Head of caudate nucleus (tissue), 42 donors: ENCODE measurements at places on chromosomes 11 and 22.

GRCh38 chr11:565921-566509 lies 5.2 kb downstream of the RASSF7 start:
- no peak for DNase-seq

DNA sequence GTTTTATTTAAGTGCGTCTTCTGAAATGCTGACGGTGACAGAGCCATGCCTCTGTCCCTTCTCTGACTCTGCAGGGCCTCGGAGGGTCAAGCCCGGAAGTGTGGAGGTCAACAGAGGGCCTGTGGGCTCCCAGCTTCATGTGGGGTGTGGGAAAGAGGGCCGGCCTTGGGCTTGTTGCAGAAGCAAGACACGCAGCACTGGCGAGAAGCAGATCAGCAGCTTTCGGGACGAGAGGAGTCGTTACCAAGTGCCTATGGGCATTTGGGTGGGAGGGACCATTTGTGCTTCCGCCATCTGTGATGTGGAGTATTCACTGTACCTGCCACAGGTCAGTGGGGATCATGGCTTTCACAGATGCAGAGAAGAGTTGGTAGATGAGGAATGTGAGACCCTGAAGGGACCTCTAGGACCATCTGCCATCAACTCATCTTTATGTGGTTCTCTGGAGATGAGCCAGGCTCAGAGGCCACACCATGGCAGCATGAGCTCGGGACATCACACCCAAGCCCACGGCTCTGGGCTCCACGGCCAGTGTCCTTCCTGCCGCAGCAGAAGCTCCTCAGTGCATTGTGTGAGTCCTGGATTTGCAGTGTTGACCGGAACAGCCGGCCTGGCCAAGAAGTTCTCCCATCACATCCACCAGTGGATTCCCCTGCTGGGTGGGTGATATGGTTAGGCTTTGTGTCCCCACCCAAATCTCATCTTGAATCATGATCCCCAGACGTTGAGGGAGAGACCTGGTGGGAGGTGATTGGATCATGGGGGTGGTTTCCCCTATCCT lies 590.7 kb downstream of the TBC1D22A start:
- no peak for DNase-seq

DNA sequence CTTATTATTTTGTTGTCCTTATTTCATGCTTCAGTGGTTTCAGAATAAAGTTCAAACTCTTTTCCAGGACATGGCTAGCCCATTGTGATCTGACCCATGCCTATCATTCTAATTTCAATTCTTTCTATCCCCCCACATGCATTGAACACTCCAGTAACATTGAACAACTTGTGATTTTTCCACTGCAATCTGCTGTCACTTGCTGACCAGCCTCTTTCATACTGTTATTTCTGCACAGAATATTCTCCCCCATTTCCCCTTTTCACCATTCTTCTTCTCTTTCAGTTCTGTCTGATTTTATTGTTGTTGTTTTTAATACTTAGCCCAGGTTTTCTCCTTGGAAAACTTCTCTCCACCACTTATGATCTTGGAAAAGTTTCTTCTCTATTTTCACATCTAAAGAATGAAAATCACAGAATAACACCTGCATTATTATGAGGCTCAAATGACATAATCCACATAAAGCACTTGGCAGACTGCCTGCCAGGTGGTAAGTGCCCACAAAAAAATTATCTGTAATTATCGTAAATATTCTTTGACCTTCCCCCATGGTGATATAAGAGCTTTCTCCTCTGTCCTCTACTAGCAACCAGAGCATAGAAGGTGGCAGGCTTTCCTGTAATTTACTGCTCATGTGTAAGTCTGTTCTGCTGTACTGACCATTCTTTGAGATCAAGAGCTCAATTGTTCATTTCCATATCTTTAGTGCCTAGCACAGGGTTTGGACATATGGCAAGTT lies 51.9 kb upstream of the EED start:
- no peak for DNase-seq

DNA sequence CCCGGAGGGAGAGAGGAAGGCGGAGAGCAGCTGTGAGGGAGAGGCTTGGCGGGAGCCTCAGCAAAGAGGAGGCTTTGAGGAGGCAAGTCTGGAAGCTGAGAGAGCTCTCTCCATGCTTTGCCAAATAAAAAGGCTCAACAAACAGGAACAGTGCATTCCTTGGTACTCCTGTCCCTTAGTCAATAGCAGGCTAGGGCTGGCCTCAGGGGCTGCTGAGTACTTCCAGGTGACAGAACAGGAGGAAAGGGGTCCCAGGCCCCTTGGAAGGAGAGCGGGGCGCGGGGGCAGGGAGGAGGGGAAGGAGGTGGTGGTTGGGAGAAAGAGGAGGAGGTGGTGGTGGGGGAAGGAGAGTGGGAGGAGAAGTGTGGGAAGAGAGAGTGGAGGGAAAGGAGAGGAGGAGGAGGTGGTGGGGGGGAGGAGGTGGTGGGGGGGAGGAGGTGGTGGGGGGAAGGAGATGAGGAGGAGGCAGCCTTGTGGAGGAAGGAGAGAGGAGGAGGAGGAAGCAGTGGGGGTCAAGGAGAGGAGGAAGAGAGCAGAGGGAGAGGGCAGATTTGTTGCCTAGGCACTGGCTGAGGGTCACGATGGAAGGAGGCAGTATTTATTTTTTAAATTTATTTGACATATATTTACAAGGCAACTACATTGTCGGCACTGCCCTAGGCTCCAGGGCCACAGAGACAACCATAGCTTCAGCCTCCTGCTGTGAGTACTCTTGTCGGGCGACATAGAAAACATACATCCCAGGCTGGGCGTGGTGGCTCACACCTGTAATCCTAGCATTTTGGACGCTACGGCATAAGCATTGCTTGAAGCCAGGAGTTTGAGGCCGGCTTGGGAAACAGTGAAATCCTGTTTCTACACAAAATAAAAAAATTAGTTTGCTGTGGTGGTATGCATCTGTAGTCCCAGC lies 74.2 kb upstream of the ZBED5 start:
- peak; percentile 26 for DNase-seq

DNA sequence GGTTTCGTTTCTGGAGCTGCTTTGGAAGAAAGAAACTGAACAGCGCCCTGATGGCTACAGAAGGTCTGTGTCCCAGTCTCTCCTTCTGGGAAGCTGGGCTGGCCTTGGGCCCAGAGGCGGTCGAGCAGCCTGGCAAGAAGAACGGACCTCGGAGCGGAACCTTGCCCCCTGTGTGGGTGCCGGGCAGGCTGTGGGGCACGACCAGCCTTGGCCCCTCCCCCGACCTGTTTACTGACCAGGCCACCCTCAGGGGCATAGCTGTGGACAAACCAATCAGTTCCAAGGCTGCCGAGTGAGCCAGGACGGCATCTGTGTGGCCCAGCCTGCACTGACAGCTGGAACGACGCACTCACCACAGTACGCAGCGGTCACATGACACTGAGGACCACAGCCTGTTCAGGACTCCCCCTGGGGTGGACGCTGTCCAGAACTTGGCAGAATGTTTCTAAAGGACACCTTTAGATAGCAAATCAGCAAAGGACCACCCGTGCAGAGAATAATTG lies 7.2 kb downstream of the PIM3 start:
- DNase-seq: peak; percentile 60

DNA sequence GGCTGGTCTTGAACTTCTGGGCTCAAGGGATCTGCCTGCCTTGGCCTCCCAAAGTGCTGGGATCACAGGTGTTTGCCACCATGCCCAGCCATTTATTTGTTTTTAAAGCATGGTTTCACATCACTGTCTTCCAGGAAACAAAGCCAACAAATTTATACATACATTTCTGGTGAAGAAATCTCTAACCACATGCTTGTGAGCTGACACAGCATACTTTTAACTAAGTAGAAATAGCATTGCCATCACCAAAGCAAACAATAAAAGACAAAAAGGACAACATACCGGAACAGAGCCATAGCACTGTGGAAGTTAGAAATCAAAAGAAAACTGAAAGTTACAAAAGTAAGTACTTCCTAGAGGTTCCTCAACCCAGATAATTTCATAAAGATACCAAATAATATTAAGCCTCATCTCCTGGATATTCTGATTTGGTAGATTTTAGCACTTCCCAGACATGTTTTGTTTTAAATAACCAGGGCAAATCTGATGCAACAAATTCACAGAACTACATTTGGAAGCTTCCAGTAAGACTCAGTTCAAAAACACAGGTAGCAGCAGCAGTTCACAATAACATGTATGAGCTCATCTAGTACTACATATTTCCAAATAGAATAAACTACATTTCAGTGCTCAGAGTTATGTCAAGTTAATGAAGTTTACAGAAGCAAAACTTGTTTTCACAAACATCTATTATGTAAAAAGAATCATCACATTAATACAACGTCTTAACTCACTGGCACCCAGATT lies 70.6 kb downstream of the RRAS2 start:
- no peak for DNase-seq

DNA sequence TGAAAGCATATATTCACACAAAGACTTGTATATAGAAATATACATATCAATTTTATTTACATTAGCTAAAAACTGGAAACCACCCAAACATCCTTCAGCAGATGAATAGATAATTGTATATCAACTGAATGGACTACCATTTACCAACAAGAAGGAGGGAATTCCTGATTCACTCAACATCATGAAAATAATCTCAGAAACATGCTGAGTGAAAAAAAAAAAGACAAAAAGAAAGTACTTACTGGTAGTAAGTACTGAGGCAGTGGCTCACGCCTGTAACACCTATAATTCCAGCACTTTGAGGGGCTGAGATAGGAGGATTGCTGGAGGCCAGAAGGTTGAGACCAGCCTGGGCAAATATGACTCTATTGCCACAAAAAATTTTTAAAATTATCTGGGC lies 7.4 kb upstream of the IPO7 start:
- DNase-seq: no peak

DNA sequence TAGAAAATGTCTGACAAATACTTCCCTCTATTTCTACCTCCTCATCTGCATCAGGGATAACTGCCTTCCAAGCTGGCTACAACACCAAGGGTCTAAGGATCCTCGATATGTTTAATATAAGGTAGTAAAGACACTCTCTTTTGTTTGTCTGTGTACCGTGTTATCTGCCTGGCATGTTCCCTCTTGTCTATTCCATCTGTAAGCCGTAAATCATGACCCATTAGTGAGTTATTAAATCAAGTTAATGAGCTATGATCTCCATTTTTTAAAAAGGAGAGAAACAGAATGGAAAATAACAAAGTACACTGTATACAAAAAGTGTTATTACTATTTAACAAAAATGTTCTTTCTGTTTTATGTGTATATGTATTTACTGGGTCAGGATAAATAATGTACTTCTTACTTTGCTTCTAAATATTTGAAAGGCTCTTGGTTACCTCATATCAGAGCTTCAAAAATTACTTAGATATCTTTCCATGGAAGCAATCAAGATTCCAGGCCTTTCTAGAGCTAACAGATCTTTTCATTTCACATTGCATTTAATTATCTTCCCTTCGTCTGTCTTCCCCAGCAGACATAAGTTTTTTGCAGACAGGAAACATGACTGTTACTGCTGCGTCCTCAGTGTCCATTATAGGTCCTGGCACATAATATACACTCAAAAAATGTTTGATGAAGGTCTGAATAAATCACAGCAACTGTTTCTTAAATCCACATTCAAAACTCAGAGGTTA lies 342.6 kb upstream of the CCDC90B start:
- no peak for DNase-seq

DNA sequence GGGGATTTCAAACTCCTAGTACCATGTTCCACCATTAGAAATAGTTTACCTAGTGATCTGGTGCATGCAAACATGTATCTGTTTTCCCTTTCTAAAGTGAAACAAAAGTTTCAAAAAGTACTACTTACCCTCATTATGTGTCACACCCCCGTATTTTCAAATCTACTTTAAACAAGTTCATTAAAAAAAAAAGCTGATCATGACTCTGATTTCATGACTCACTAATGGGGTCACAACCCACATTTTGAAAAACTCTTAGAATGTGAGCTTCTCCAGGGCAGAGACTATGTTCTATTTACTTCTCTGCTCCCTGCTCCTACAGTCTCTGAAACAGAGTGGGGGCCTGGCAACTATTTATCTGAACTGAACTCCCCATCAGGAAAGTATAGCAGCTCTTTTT lies 18.2 kb downstream of the CHRM1 start:
- DNase-seq: no peak

GRCh38 chr11:70586261-70587074 lies 188.1 kb downstream of the CTTN start:
- no peak for DNase-seq
